ENCODE measurements at places on chromosomes 12 and 14.

GRCh38 chr12:48002414-48002730 lies 1.9 kb downstream of the COL2A1 start:
- no peak for DNase-seq

- DNase-seq: no peak
Measured at GRCh38 chr12:117977373-117977772, 8.6 kb upstream of the KSR2 start.

DNA sequence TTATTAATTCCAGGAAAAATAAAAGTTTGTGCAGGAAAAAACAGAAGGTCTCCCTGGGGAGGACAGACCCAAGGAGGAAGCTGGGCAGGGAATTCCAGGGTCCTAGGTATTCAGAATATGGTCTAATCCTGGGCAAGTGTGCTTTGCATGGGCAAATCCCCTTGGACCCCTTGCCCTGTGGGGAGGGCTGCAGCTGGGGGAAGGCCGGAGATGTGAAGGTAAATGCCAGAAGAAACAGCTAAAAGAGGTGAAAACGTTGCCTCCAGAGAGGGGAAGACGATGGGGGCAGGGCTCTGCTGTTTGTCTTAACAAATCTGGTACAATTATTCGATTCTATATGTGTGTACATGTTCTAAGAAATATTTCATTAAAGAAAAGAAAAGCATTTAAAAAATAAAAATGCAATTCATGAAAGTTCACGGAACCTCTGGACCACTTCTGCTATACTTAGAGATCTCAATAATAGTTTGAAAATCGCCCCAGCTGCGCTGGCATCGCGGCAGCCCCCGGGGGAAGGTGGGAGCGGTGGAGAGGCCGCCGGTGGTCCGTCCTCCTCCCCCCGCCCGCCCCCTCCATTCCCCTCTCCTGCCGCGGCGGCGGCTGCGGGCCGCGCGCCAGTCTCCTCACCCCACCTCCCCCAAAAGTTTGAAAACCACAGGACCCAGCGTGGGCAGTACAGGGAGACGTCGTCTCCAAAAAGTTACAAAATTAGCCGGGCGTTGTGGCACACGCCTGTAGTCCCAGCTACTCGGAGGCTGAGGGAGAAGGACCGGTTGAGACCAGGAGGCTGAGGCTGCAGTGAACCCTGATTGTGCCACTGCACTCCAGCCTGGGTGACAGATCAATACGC lies 1.5 kb upstream of the PRPF40B start:
- DNase-seq: no peak

- no peak for DNase-seq
Measured at GRCh38 chr12:126608607-126609175, 1543.5 kb downstream of the AACS start.

DNA sequence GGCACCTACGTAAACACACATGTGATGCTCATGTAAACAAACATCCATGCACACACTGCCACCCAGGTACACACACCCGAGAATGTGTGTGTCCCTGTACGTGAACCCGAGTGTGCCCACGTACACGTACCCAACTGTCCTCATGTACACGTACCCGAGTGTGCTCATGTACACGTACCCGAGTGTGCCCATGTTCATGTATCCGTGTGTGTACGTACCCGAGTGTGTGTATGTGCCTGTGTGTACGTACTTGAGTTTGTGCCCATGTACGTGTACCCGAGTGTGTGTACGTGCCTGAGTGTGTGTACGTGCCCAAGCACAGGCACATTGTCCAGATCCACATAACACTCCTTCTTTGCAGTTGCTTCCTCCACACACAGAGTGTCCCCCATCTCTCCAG lies 45.0 kb downstream of the LRCOL1 start:
- no peak for DNase-seq

GRCh38 chr12:21337453-21337852 lies 2.7 kb upstream of the SLCO1A2 start:
- DNase-seq: no peak
